Suprapubic skin (tissue), 4 donors: ENCODE measurements at places on chromosomes 5 and 9. TPM values are rescaled to one million over a fixed set of nuclear protein-coding genes. Genes with fewer than 3 reads are reported as not detected.

DPYSL3 gene
- 12.0 TPM for total RNA-seq

DNA sequence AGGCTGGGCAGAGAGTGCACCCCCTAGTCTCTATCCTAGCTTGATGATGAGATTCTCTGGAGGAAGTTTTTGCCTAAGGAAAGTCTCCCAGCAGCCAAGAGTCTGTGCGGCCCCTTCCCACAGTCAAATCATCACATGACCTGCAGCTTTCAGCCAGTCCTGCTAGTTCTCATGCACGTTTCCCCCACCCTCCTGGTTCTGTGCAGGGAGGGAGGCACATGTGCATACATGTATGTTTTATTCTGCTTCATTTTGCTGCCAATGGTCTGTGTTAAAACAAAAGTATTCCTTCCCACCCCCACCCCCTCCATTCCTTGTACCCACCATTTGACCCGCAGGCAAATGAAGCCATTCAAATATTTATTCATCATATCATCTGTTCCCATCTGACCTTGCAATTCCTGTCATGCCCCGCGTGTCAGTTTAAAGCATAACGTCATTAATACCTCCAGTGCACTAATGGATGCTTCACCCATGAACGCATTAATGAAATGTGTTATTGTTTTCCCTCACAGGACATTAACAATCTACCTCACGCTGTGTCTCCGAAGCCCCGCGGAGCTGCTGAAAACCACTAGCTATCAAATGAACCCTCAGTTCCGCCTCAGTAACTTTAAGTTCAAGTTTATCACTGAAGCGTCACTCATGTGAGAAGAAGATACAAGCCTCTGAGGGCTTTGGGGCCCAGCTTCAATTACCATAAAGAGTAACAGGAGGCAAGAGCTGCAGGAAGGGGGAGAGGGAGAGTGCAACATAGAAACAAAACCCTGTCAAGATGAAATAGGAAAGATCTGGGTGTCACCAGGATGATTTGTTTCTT, 139.6 kb downstream of the RASEF start:
- H3K4me1 ChIP-seq = no peaks in the 10 kb centered on the region
- no peaks in the 10 kb centered on the region for H3K36me3 ChIP-seq
- DNase-seq = no peak
- no peak overlapping the region for H3K27ac ChIP-seq
- no peak overlapping the region for H3K4me3 ChIP-seq

NSG2 gene
- total RNA-seq = not detected

HAND1 gene
- not detected for total RNA-seq

DNA sequence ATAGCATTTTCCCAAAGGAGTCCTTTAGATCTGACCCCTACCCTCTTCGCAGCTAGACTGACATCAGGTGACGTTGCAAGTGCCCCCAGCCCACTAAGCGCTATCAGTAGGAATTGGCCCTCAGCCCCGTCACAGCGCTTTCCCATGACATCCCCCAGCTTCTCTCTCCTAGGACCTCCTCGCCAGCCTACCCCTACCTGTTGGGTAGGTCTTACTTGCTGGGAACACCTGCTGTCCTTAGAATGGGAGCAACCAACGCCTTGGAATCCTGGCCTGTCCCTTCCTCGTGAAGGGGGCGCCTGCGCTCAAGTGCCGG, 584 bp upstream of the PIP5K1B start:
- no peak for DNase-seq
- no peaks in the 10 kb centered on the region for H3K36me3 ChIP-seq
- H3K27me3 ChIP-seq = peaks cover 57% of the 10 kb centered on the region
- peak overlapping the region; percentile 76 for H3K4me3 ChIP-seq
- H3K4me1 ChIP-seq = peaks cover 21% of the 10 kb centered on the region

- H3K27ac ChIP-seq = no peak overlapping the region
- peaks cover 8% of the 10 kb centered on the region for H3K27me3 ChIP-seq
Observed at GRCh38 chr5:39117401-39117800, 43.2 kb upstream of the RICTOR start.

- H3K4me1 ChIP-seq = peaks cover 25% of the 10 kb centered on the region
- H3K27ac ChIP-seq = no peak overlapping the region
- H3K27me3 ChIP-seq = peaks cover 52% of the 10 kb centered on the region
Observed at GRCh38 chr9:123375469-123376132, 19.6 kb downstream of the CRB2 start.

- no peak for DNase-seq
- H3K4me3 ChIP-seq = no peak overlapping the region
Observed at GRCh38 chr5:13107537-13107936, 837.0 kb downstream of the DNAH5 start.

DNA sequence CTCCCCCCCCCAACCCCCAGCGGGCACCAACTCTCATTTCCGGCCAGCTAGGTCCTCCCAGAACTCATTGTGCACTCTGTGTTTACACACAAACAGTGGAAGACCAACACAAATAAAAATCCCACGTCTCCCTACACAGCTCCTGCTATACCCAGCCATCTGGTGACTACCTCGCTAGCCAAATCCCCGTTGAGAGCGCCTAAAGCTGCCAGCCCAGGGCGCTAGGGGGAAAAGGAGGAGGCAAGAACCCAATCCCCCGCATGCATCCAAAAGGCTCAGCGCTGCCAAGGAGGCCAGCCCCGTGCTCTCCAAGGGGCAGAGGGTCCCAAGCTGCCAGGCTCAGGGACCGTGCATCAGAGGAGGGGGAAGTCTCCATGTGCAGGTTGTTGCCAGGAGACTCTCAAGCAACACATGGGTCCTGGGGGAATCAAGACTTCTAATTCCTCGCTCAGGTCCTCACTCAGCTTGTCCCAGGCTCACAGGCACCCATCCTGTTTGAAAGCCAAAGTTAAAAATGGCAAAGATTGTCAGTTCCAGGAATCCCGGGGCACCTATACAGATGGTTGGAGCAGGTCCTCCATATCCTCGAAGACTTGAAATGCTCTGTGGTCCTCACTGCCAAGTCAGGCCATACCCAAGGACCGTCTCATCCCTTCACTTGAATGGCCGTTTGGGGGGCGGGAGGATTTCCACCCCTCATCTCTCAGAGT, 2.7 kb downstream of the ASTN2 start:
- H3K4me3 ChIP-seq = no peak overlapping the region
- peaks cover 56% of the 10 kb centered on the region for H3K27me3 ChIP-seq
- no peak overlapping the region for H3K27ac ChIP-seq
- no peak for DNase-seq

CTNND2 gene
- total RNA-seq = 3.7 TPM

PCDHB2 gene
- total RNA-seq = 2.2 TPM

GRCh38 chr9:112032009-112032408, 135.4 kb downstream of the UGCG start:
- no peak overlapping the region for H3K4me3 ChIP-seq
- H3K27me3 ChIP-seq = no peaks in the 10 kb centered on the region
- peaks cover 5% of the 10 kb centered on the region for H3K4me1 ChIP-seq

DNA sequence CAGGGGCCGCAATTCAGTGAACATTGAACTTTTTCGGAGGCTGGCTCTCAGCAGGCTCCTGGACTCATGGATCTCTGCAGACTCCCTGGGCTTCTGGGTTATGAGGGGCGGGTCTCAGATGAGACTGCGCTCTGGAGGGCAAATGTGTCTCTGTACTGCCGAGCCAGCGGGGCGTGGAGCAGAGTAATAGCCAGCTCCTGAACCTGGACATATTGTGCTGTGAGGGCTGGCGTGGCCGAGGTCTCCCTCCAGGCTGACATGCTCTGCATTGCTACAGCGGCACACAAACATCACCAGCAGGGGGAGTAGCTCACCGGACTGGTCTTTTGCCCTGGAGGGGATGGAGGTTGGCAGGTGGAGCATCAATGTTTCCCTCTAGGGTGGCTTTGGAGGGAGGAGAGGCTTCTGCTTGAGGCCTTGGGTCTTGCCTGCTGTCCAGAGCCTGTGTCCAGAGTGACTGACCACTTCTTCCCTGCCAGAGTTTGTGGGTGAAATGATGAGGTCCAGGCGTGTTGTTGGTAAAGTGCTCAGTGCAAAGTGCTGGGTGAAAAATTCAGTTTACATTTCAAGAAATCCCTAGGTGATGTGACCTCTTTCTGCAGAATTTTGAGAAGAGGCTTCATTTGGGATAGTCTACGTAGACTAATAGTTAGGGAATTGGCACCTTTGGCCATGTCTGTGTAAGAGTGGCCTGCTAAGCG, 10.9 kb upstream of the GADD45G start:
- DNase-seq = no peak
- no peak overlapping the region for H3K4me3 ChIP-seq
- no peak overlapping the region for H3K27ac ChIP-seq
- H3K36me3 ChIP-seq = no peaks in the 10 kb centered on the region

DNA sequence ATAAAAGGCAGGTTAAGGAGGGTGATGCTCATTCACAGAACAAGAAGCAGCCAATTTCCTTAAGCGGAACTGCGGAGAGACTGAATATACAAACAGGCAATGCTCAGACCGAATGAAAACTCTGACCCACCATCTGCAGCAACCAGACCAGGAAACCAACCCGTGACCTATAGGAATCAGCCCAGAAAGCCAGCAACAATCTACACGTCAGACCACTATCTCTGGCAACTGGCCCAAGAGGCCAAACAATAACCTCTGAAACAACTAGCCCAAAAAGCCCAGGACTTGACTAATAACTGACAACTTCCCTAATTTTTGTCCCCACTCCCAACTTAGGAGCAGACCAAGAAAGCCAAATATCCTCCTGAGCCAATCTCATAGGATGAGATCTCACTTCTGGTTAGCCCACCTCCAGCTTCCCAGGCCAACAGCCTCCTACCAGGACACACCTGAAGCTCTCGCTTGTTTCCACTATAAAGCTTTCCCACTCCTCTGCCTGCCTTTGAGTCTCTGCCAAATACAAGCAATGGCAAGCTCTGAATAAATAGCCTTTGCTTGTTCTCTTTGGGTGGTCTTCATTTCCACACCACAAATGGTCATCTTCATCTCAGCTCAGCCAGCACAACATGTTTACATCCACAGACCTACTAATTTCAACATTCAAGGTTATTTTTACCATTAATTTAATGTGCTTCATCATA, 168.5 kb downstream of the HSD17B3 start:
- peaks cover 18% of the 10 kb centered on the region for H3K4me1 ChIP-seq
- peaks cover 7% of the 10 kb centered on the region for H3K27me3 ChIP-seq
- no peak for DNase-seq
- no peak overlapping the region for H3K27ac ChIP-seq
- no peak overlapping the region for H3K4me3 ChIP-seq

- no peaks in the 10 kb centered on the region for H3K36me3 ChIP-seq
- no peaks in the 10 kb centered on the region for H3K27me3 ChIP-seq
- DNase-seq = no peak
- H3K4me1 ChIP-seq = no peaks in the 10 kb centered on the region
Observed at GRCh38 chr5:162230348-162230747, 162.8 kb downstream of the GABRG2 start.

EIF4EBP3 gene
- total RNA-seq = 20.0 TPM

- peaks cover 5% of the 10 kb centered on the region for H3K4me1 ChIP-seq
- no peaks in the 10 kb centered on the region for H3K27me3 ChIP-seq
- H3K4me3 ChIP-seq = no peak overlapping the region
- DNase-seq = no peak
- H3K27ac ChIP-seq = no peak overlapping the region
Observed at GRCh38 chr5:60668686-60669304, 31.2 kb downstream of the DEPDC1B start.

DNA sequence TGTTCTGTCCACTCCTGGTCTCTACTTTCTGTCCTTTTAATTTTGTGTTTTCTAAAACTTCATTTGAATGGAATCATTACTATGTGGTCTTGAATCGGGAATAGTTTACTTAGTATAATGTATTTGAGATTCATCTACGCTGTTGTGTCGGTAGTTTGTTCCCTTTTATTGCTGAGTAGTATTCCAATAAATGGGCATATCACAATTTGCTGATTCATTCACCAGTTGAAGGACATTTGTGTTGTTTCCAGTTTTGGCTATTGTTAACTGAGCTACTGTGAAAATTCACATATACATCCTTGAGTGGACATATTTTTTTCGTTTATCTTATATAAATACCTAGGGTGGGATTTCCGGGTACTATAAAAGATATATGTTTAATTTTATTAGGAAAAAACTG, 19.5 kb upstream of the PPARGC1B start:
- H3K27ac ChIP-seq = no peak overlapping the region
- no peak for DNase-seq
- no peaks in the 10 kb centered on the region for H3K36me3 ChIP-seq
- H3K4me3 ChIP-seq = no peak overlapping the region
- no peaks in the 10 kb centered on the region for H3K4me1 ChIP-seq
- H3K27me3 ChIP-seq = no peaks in the 10 kb centered on the region

GRCh38 chr5:144142139-144142823, 28.2 kb downstream of the YIPF5 start:
- no peaks in the 10 kb centered on the region for H3K27me3 ChIP-seq
- DNase-seq = no peak
- no peak overlapping the region for H3K4me3 ChIP-seq
- no peak overlapping the region for H3K27ac ChIP-seq

GRCh38 chr9:109098171-109098959, 21.4 kb downstream of the TMEM245 start:
- H3K27ac ChIP-seq = peak overlapping the region; percentile 49
- no peaks in the 10 kb centered on the region for H3K36me3 ChIP-seq
- H3K4me1 ChIP-seq = peaks cover 62% of the 10 kb centered on the region
